ENCODE measurements at places on chromosomes 2 and 18. TPM values are rescaled to one million over a fixed set of nuclear protein-coding genes. Genes with fewer than 3 reads are reported as not detected.

Gene APCDD1
- not detected for total RNA-seq

Gene SLC5A7
- not detected for total RNA-seq

DNA sequence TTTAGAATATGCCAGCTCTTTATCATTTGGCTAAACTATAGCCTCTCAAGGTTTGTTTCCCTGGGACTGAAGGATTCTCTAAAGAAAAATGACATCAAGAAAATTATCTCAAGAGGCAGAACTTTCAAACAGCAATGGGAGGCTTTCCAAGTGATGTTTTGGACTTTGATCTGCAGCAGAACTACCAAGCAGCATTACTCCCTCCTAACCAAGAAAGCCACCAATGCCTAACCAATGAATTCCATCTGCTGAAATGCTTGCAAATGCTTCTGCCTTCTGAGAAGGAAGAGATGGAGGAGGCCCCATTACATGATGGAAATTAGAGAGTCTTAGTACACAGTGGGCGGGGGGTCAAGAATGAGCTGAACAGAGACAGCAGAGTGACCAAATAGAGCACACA lies 95.1 kb upstream of the SLC35G4 start:
- no peaks in the 10 kb centered on the region for H3K27me3 ChIP-seq
- no peak overlapping the region for H3K4me3 ChIP-seq
- H3K36me3 ChIP-seq: no peaks in the 10 kb centered on the region
- H3K27ac ChIP-seq: no peak overlapping the region
- H3K4me1 ChIP-seq: peaks cover 2% of the 10 kb centered on the region
- DNase-seq: no peak

GRCh38 chr2:179444056-179444455 lies 179.4 kb upstream of the SESTD1 start:
- no peaks in the 10 kb centered on the region for H3K36me3 ChIP-seq
- H3K4me3 ChIP-seq: no peak overlapping the region
- no peaks in the 10 kb centered on the region for H3K4me1 ChIP-seq

- no peaks in the 10 kb centered on the region for H3K4me1 ChIP-seq
- H3K4me3 ChIP-seq: no peak overlapping the region
- H3K27me3 ChIP-seq: peaks cover 3% of the 10 kb centered on the region
- no peak for DNase-seq
These were observed 425.7 kb downstream of the SETBP1 start for GRCh38 chr18:45106331-45106774.

GRCh38 chr2:71611247-71611646 lies 157.9 kb downstream of the DYSF start:
- H3K27me3 ChIP-seq: no peaks in the 10 kb centered on the region
- no peaks in the 10 kb centered on the region for H3K4me1 ChIP-seq
- no peak for DNase-seq
- H3K36me3 ChIP-seq: no peaks in the 10 kb centered on the region
- H3K27ac ChIP-seq: no peak overlapping the region

GRCh38 chr2:64246962-64247361 lies 102.7 kb upstream of the PELI1 start:
- H3K4me1 ChIP-seq: no peaks in the 10 kb centered on the region
- H3K27me3 ChIP-seq: no peaks in the 10 kb centered on the region
- H3K36me3 ChIP-seq: no peaks in the 10 kb centered on the region
- no peak overlapping the region for H3K27ac ChIP-seq
- no peak for DNase-seq
